ENCODE measurements at places on chromosomes 1 and 21.
A peak's percentile ranks its signal among the peaks of the same experiment; 100 is the strongest.

GRCh38 chr1:225772323-225772768, 5.3 kb upstream of the SRP9 start:
- no peak for DNase-seq

GRCh38 chr1:58950897-58951296, 167.1 kb upstream of the JUN start:
- DNase-seq: no peak

- DNase-seq: no peak
Measured at GRCh38 chr1:86436041-86436440, 12.1 kb downstream of the CLCA2 start.

GRCh38 chr1:109425391-109426280, 612 bp downstream of the PSMA5 start:
- DNase-seq: peak; percentile 33

GRCh38 chr1:182888736-182889531, 49.8 kb downstream of the DHX9 start:
- DNase-seq: no peak

DNA sequence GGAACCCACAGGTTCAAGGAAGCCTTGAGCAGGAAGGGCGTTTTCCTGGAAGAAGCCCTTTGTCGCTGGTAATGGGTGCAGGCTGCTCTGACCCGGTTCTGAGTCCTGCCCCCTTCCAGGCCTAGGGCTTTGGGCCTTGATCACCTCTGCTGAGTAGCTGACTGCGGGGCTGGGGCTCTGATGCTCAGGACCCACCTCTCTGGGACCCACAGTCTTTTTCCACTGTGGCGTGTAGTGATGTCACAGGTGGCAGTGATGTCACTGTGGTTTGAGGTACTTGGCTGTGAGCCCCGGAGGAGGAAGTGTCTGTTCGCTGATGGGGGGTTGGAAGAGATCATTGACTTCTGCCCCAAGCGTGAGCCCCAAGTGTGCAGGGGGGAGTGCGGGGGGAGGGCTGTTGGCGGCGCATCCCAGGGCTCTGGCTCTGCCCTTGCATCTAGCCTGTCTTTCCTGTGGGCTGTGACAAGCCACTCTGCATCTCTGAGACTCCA, 6.9 kb downstream of the TNFRSF1B start:
- DNase-seq: peak; percentile 97

GRCh38 chr21:45405271-45405818, 380 bp downstream of the COL18A1 start:
- no peak for DNase-seq

- no peak for DNase-seq
Measured at GRCh38 chr1:25135909-25136308, 96.4 kb downstream of the SYF2 start.

GRCh38 chr1:232538224-232538942, 91.5 kb downstream of the SIPA1L2 start:
- DNase-seq: no peak

DNA sequence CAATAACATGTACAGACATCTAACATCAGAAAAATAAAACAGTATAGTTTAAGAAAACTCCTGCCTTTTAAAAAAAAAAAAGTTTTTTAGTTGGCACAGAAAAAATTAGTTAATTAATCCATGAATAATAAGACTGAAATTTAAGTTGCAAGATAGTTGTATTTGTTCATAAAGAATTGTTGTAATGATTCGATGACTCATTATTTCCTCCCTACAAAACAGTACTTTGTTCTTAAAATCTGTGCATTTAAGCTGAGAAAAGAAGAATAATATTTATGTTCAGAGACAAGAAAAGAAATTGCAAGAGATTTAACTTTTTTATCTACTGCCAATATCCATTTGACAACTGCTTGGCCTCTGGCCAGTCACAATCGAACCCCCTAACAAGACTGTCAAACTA, 894.7 kb downstream of the ADGRL2 start:
- no peak for DNase-seq

DNA sequence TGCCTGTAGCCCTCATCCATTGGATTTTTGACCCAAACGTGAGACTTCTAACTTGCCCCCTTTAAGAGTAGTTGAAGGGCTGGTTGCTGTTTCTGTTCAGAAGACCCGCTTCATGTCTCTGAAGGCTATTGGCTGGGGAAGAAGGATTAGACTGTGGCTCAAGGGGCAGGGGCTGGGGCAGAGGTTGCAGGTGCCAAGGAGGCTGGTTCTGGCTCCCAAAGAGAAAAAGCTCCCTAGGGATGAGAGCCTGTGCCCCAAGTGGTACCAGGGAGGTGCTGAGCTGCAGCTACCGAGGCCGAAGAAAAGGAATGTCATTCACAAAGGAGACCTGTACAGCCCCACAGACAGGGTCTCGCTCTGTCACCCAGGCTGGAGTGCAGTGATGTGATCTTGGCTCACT, 5.8 kb downstream of the WNT3A start:
- no peak for DNase-seq

All from stimulated activated CD8-positive, alpha-beta memory T cell treated with anti-CD3 and anti-CD28 coated beads, Interleukin-7, amount 100 ng/mL, for 4 hours (primary cell).